ENCODE measurements at places on chromosomes 12 and 14.

GRCh38 chr12:19847294-19848059 is 408.2 kb downstream of the AEBP2 start:
- no peak for DNase-seq

DNA sequence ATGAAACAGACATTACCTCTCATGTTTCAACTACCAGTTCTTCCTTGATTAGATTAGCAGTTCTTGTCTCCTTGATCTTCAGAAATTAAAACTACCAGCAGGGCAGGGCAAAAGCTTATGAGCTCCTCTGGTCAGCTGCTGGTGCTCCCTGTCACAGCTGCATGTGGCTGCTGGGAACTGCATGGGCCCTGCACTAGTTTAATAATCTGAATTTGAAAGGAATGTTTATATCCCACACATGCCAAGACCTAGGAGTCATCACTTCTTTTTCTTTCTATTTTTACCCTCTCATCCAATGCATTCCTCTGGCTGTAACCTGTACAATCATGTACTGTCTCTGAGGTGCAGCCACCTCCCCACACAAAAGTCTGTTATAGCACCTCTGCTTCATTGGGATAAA is 73.9 kb downstream of the ARMH4 start:
- no peak for DNase-seq

DNA sequence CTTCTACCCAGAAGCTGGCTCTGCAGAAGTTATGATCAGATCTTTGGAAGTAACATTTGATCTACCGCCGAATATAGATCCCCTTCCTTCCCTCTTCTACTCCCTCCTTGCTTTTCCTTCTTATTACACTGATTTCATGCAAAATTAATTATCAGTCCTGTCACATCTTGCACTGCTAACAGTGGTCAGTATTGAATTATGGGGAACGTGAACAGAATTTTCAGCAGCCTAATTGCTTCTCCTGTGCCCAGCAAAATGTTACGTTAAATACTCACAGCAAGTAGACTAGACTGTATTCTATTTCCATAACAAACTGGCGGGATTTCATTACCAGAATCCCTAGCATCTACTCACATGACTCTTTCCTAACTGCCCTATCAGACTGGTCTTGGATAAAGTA is 596.9 kb downstream of the DIO2 start:
- no peak for DNase-seq

DNA sequence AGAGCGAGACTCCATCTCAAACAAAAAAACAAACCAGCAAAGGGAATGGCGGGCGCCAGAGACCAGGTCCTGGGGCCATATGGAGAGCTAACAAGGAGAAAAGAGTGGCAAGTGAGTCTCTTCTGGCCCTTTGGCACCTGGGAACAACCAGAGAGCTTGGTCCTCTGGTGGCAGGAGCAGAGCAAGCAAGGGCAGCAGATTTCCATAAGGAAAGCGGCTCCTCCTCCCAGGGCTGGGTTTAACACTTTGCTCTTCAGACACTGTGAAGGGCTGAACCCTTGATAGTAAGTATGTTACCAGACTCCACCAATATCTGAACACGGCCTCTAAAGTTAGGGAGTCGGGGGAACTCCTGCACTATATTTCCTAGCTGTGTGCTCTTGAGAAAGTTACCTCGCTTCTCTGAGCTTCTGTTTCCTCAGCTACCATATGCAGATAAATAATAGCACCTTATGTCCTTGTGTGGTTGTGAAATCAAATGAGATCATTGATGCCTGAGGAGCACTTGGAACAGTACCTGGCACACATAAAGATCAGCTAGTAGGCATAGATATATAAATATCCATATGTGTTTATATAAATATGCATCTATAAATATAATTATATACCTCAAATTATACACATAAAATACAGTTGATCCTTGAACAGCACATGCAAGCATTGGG is 33.4 kb upstream of the PLEKHG6 start:
- DNase-seq = no peak

- no peak for DNase-seq
Observed at GRCh38 chr12:31574803-31575575, 15.9 kb downstream of the DENND5B start.

- no peak for DNase-seq
Observed at GRCh38 chr12:132422381-132423043, 67.4 kb upstream of the FBRSL1 start.

- no peak for DNase-seq
Observed at GRCh38 chr14:69468949-69469348, 15.6 kb upstream of the PLEKHD1 start.

DNA sequence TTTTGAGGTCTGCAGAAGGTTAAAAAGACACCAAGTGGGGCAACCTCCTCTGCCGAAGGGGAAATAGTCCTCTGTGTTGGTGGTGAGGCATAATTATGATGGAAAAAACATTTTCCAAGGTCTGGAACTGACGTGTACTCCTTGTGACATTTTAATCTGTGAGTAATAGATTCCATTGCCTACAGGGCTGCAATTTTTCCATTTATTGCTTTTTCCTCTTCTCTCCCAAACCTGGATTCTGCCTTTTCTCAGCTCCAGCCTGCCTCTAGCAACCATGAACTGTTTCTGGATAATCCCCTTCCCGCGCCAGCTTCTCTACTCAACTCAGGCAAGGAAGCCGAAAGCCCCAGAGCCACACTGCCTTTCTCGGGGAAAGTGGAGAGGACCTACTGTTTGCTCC is 230.1 kb upstream of the PLXNC1 start:
- no peak for DNase-seq

DNA sequence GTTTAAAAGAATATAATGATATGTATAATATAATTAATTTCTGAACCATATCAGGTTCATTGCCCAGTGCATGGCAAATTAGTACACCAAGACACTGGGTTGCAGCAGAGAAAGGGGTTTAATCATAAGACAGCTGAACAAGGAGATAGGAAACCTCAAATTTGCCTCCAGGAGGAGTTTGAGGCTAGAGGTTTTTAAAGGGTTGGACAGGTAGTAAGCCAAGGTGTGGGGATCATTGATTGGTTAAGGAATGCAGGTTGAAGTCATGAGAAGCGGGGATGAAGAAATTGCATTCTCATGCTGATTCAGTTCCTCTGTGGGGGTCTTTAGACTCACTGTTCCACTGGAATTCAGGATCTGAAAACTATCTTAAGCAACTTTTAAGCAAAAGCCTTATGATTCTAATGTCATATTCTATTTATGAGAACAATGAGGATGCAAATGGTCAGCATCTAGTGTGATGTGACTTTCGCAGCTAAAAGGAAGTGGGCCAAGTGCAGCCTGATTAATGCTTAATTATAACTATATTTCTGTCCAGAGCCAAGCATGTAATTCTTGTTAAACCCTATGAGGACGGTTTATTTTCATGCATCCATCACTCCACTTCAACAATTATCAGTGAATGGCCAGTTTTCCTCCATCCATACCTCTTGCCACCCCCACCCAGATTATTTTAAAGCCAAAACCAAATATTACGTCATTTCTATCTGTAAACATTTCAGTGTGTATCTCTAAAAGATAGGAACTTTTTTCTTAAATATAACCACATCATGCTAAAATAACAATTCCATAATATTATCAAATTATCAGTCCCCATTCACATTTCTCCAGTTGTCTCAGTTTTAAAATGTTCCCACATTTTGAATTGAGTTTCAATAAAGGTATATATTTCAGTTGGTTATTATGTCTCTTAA is 14.9 kb downstream of the RNF212B start:
- DNase-seq = no peak

DNA sequence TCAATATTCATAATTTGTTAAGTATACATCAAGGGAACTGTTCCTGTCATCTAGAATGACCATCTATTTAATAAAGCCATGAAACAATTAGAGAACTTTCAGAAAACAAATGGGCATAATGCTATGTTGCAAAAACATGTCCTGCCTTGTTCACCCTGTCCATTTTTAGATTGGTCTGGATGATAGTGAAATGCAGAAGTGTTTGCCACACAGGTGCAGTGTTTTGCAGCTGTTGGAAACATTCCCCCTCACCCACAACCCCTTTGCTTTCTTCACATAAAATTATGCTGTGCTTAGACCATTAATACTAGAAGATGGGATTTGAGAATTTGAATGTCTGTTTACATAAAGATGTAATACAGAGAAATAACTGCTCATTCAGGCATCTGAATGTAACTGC is 36.5 kb downstream of the LEMD3 start:
- no peak for DNase-seq

GRCh38 chr12:58804749-58805148 is 115.6 kb downstream of the LRIG3 start:
- DNase-seq = no peak

- no peak for DNase-seq
Observed at GRCh38 chr12:86666316-86666715, 410.1 kb upstream of the MGAT4C start.

DNA sequence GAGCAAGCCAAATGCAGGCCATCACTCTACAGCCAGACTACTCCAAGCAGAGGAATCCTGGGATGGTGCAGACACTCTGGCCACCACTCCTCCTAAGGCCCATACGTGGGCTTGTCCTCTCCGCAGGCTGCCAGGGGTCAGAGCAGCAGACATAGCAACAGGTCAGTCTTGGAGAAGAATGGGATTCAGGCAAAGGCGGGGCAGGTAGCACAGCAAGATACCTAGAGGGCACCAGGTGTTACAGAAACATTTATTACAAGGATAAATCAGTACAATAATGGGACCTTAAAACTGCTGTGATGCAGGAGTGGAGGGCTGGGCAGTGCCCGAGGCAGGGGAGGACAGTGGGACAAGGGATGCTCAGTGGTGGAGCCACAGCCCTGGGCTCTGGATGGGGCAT is 20.3 kb downstream of the SYNDIG1L start:
- DNase-seq = no peak

- DNase-seq = no peak
Observed at GRCh38 chr14:50335989-50336824, 24.1 kb downstream of the DMAC2L start.

DNA sequence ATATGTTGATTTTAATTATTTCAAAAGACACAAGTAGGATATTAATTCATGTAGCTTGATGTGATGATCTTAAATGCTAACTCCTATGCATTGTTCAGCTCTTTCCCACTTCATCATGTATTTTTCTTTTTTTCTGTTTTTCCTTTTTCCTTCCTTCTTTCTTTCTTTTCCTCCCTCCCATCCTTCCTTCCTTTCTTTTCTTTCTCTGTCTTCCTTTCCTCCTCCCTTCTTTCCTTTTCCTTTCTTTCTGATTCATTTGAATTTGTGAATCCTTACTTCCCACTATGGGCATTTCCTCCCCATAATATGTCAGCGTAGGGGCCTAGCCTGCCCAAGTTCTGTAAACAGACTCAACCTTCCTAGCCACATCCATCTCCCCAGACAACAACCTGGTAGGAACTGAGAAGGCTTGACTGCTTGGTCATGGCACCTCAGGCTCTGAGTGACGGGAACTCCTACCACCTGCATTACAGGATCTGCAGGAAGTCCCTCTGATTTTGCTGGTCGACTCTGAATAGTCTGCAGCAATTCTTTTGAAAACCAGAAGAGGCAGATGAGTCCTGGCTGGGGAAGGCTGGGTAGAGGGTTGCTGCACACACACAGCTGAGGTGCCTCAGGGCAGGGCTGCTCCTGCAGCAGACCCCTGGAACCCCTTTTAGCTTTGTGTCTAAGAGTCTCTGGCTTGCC is 33.4 kb upstream of the BHLHE41 start:
- no peak for DNase-seq

- DNase-seq = no peak
Observed at GRCh38 chr14:33811721-33812120, 139.2 kb downstream of the EGLN3 start.

- no peak for DNase-seq
Observed at GRCh38 chr12:52296572-52297215, 5.4 kb upstream of the KRT81 start.

- DNase-seq = no peak
Observed at GRCh38 chr14:55951341-55952206, 166.6 kb upstream of the PELI2 start.

DNA sequence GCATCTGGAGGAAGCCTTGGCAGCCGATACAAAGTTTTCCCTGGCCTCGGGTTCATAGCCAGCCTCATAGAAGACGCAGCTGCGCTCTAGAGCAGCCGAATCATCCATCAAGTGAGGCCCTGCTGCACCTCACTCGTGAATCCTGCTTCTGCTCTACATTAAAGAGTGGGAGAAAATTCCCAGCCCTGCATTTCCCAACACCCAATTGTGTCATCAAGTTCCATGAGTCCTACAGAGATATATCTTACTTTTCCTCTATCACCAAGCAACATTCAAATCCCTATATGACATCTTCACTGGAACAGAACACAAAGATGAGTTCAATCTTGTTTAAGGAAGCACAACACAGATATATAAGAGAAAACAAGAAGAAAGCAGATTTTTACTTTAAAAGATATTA is 139.3 kb downstream of the TTC7B start:
- DNase-seq = no peak

DNA sequence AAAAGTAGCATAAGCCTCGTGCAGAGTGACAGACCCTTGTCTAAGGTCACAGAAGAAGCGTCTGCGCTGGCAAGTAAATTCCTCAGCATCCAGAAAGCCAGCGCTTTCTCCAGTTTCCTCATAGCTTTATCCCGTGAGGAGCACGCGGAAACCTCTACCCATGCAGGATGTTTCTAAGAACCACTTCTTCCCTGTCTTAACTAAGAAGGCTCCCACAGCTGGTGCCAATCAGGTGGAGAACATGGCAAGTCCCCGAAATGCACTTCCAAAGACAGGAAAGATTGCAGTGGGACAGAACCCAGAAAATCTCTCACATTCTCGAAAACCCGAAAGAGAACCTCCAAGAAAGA is 968 bp upstream of the ARID4A start:
- no peak for DNase-seq

- DNase-seq = no peak
Observed at GRCh38 chr14:90319173-90319572, 12.6 kb downstream of the NRDE2 start.

DNA sequence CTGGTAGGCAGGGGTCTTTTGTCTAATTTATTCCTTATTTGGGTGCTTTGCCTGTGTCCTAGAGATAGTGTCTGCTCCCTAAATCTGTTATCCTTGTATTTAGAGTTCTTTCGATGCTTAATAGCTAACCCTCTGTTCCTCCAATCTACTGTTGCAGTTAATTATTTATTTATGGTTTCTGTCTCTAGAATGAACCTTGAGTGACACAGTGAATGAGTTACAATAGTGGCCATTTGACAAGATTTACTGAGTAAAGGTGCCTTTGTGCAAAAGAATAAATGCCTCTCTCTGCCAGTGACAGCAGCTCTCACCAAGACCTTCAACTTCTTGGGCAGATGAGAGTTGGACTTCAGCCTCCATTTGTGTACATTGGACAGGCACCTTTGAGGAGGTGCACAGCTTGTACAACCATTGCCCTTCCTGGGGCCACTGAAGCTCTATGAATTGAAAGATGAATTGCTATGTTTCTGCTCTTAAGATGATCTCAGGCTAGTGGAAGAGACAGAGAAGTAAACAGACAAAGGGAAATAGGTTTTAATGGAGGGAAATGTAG is 165.9 kb downstream of the DERA start:
- no peak for DNase-seq

- no peak for DNase-seq
Observed at GRCh38 chr12:28610401-28611114, 420.3 kb downstream of the CCDC91 start.

GRCh38 chr12:42130672-42131402 is 13.8 kb downstream of the GXYLT1 start:
- no peak for DNase-seq

Data from stimulated activated CD4-positive, alpha-beta T cell treated with anti-CD3 and anti-CD28 coated beads, Interleukin-1b, Interleukin-23, amount 100 ng/mL, for 1 hour (primary cell).